ENCODE measurements at places on chromosomes 6 and 20. TPM values are rescaled to one million over a fixed set of nuclear protein-coding genes. Genes with fewer than 3 reads are reported as not detected.

The PTPRA gene
- total RNA-seq = 58.4 TPM

DNA sequence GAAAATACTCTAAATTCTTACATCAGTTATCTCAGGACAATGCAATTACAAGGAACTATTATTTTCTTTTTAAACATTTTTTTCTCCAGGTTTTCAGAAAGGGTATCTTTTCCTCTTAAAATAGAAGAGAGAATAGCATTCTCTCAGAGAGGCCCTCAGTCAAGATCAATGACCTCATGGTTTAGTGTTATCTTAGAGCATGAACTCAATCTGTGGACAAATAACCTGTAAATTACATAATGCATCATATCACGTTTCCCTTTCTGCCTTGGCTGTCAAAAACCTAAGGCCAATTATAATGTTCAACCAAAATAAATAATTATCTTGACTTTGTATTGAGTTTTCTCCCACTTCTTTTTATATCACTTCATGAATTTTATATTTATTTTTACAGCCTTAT is 202.2 kb downstream of the SLC24A3 start:
- no peak overlapping the region for H3K27ac ChIP-seq
- H3K4me3 ChIP-seq = no peak overlapping the region

The SLC16A10 gene
- total RNA-seq = 1.6 TPM

The ZKSCAN8 gene
- total RNA-seq = 48.9 TPM

DNA sequence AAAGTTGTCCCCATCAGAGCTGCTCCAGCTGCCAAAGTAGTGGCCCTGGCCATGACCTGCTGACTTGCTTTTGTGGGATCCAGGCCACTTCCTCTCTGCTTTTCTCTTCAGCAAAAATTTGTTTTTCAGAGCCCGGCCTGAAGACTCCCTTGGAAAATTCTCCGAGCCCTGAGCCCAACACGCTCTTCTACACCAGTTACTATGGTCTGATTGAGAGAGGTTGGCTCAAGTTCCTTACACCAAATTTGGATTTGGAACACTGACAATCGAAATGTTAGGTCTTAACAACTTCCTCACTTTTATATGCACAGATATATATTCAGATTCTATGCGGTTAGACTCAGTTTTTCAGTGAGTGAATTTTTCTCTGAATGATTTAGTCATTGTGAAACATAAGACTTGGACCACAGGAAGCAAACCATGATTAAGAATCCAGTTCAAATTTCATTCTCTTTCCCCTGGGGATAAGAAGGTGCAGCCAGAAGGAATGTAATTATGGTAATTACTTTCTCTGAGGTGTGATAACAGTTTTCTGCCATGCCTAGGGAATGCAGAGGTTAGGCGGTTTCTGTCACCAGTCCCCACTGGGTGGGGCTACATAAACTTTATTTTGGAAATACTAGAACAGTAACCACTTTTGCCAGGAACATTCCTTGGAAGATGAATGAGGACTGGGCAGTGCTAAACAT is 365.2 kb downstream of the SYNE1 start:
- peaks cover 25% of the 10 kb centered on the region for H3K4me1 ChIP-seq
- DNase-seq = no peak
- peak overlapping the region; percentile 57 for H3K27ac ChIP-seq
- peaks cover 44% of the 10 kb centered on the region for H3K36me3 ChIP-seq

DNA sequence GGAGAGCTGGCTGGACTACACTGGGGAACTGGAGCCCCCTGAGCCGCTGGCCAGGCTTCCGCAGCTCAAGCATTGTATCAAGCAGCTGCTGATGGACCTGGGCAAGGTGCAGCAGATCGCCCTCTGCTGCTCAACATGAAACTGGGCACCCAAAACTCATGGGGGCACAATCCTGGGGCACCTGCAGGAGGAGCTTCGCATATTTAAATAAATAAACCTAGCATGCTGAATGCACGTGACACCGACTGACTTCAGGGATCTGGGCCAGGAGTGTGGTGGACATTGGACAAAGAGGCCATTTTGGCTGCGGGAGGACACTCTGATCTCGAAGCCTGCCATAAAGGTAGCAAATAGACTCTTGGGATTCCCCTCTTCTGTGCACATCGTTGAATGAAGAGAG is 6.8 kb downstream of the SCAND1 start:
- H3K4me1 ChIP-seq = peaks cover 9% of the 10 kb centered on the region
- H3K27ac ChIP-seq = no peak overlapping the region
- no peak overlapping the region for H3K4me3 ChIP-seq
